HS-27A (cell line): ENCODE measurements at places on chromosomes 5 and 9.

- DNase-seq: no peak
Measured at GRCh38 chr5:114362977-114363761, 1.3 kb downstream of the KCNN2 start.

DNA sequence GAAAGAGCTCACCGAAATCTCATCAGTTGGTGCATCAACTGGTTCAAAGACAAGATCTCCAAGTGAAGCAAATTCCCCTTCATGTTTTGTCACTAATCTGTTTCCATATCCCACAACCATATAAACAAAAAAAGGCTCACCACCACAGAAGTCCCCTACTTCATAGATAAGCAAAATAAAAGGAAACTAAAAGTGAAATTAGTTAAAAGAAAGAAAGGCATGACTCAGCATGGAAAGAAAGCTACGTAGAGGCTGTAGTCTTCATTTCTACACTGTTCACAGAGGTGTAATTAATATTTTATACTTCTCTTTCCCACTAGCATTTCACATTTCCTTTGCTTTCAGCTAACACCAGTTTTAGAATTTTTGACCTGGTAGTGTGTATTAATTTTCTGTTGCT lies 208.0 kb downstream of the CYLC2 start:
- no peak for DNase-seq

DNA sequence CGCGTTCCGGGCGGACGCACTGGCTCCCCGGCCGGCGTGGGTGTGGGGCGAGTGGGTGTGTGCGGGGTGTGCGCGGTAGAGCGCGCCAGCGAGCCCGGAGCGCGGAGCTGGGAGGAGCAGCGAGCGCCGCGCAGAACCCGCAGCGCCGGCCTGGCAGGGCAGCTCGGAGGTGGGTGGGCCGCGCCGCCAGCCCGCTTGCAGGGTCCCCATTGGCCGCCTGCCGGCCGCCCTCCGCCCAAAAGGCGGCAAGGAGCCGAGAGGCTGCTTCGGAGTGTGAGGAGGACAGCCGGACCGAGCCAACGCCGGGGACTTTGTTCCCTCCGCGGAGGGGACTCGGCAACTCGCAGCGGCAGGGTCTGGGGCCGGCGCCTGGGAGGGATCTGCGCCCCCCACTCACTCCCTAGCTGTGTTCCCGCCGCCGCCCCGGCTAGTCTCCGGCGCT lies at the start of gene DAPK1:
TSS of gene DAPK1 (plus strand) at position 264 of the 442 bp plus-strand sequence. CDS start 1,211 bp downstream, outside the sequence.
- no peak for DNase-seq

- no peak for DNase-seq
Measured at GRCh38 chr5:13188371-13188770, 756.1 kb downstream of the DNAH5 start.

DNA sequence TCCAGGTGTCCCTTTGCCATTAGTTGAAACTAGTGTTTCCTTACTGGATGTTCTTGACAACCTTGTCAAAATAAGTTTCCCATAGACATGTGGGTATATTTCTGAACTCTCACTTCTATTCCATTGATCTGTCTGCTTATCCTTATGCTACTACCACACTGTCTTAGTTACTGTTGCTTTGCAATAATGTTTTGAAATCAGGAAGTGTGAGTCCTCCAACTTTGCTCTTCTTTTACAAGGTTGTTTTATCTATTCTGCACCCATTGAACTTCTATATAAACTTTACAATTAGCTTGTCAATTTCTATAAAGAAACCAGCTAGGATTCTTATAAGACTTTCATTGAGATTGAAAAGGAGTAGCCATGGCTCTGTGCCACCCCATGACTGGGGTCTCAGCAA lies 24.3 kb downstream of the CD14 start:
- DNase-seq: no peak

DNA sequence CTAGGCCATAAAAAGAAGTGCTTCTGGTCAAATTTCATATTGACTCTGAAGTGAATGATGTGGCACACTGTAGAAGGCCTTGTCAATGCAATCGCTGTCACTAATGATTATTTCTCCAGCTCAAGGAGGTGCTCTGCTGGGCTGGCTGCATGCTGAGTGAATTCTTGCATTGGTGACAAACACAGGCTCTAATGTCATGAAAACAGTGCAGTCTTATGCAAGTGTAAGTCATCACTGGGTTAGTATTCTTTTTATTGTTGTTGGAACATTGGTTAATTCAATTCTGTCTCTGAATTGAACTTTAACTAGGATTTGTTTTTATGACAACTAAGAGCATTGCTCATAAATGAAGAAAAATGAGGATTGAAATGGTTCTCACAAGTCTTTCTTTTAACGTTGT lies 57.3 kb upstream of the CD180 start:
- DNase-seq: no peak

DNA sequence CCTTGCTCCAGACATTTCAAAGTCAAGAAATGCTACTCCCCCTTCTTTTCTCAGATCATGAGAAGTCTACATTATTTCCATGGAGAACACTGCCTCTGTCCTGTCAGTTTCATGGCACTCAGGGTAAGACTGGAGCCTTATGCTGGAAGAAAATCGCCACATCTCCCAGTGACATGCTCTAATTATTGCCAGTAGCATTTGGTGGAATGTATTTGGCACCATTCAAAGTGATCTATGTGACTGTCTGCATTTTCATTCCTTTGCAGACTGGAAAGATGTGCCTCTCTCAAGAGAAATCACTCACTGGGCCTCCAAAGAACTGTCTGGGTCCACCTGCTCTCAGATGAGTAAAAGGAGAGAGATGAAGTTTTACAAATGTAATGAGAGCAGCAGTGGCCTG lies 840 bp upstream of the PLCXD3 start:
- DNase-seq: no peak

- no peak for DNase-seq
Measured at GRCh38 chr9:79617395-79617794, 45.6 kb downstream of the TLE4 start.

- no peak for DNase-seq
Measured at GRCh38 chr5:137622850-137623249, 113.0 kb downstream of the KLHL3 start.

GRCh38 chr5:168851902-168852321 lies 272.7 kb upstream of the PANK3 start:
- no peak for DNase-seq

DNA sequence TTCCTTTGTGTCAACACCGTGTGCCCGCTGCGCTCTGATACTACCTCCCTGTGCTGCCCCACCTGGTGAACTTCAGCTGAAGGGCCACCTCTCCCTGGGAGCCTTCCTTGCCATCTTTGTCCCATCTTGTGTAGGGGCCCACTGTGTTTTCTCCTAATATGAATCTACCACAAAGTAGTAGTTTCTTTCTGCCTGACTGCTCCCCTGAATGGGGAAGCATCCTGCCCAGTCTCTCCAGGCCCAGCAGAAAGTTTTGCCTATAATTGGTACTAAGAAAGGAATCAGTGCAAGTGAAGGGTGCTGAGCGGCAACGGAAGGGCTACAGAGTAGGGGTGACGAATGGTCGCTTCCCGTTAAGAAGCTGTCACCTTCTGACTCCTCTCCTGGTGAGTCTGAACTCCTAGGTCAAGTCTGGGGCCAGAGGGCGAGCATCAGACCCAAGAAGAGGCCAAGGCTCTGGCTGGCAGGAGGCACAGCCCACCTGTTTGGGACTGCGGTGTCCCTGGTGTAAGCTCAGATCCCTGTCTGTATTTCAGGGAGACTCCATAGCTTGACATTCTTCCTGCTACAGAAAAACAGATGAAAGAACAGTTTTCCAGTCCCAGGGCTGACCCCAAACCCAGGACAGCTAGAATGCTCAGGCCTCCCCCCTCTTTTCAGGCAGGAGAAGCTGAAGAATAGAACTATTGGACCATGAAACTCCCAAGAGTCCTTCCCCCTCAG lies 24.1 kb downstream of the WWC1 start:
- no peak for DNase-seq

GRCh38 chr9:76617497-76618175 lies 146.6 kb upstream of the PCA3 start:
- DNase-seq: no peak

- no peak for DNase-seq
Measured at GRCh38 chr9:98784831-98785806, 11.2 kb downstream of the ANKS6 start.

- DNase-seq: no peak
Measured at GRCh38 chr5:51383131-51384121, at the start of gene ISL1. Gene ISL1, plus strand, starts transcription at chr5:51383448. Its CDS starts 224 bp downstream, at chr5:51383672.

DNA sequence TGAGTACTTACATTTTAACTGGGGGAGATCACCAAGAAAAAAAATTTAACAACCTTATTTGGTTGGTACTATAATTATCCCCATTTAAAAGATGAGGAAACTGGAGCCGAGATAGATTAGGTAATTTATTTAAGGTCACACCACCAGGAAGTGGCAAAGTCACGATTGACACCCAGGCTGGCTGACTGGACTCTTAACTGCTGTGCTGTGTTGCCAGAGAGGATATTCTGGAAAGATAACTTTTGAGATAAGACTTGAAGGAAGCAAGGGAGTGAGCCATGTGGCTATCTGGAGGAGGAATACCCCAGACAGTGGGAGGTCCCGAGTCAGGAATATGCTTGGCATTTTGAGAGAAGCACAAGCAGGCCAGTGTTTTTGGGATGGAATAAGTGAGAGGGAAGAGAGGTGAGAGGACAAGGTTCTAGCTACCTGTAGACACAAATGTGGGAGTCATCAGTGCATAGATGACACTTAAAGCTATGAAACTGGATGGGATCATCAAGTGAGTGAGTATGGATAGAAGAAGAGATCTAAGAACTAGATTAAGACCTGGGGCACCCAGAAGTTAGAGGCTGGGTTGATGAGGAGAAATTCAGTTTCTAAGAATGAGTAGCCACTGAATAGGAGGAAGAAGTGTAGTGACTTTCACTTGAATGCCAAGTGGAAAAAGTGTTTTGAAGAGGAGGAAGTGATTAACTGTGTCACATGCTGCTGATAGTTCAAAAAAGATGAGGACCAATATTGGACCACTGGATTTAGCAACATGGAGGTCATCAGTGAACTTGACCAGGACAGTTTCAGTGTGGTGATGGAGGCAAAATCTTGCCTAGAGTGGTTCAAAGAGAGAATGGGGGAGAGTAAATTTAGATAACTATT lies 25.6 kb downstream of the PDE8B start:
- DNase-seq: no peak

GRCh38 chr5:163338-163620 lies 28.0 kb upstream of the LRRC14B start:
- no peak for DNase-seq

GRCh38 chr9:366620-367019 lies 152.0 kb downstream of the DOCK8 start:
- no peak for DNase-seq

DNA sequence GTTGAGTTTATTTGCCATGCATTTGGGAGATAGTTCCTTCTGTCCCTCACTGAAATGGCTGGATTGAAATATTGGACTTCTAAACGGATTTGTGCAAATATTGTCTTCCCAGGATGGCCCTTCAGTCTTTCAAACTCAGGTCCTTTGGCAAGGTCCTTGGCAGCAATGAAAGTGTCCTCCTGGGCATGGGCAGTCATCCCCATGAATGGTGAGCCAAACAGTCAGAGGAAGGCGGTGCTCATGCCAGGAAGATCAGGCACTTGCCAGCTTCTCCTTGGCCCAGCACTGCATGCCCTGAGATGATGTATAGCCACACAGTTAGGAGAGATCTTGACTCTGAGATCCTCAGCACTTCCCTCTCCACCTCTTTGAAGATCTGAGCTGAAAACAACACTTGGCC lies 221.4 kb upstream of the KLF4 start:
- DNase-seq: no peak
